Effector CD4-positive, alpha-beta T cell (primary cell): ENCODE measurements at places on chromosomes 13 and 19.

- no peak for DNase-seq
Observed at GRCh38 chr13:42720113-42720857, 61.1 kb upstream of the FAM216B start.

DNA sequence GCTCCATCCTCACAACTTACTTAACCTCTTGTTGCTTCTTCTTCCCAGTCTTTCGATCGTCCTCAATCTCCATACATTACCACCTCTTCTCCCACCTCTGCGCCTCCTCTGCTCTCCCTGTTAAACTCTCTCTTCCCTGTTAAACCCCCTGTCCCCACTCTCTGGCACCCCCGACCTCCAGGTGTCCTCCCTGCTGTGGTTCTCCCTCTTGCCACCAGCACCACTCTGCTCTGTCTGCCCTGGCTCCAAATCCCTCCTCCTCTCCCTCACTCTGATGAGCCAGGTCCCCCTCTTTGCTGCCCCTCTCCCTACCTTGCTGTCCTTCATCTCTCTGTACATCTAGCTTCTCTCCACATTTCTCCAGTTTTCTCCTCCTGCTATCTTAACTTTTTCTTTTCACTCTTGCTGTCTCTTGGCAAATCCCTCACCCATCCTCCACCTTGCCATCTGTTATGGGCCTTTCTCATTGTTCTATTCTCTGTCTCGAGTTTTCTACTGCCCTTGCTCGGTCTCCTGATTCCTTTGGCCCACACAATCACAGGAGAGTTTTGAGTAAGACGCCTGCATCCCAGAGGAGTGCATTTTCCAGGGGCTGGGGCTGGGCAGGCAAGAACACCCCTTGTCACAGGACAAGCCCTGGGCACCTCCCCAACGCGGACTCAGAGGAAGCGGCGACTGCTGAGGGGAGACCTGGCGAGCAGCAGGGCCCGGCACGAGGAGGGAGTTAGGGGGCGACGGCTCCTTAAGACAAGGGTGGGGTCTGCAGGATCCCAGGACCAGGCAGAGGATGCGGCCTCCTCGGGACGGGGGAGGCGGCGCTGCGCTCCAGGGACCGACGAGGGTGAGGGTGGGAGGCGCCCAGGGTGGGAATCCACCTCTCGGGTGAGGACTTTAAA, 21.4 kb upstream of the ERVV-1 start:
- DNase-seq, result no peak

DNA sequence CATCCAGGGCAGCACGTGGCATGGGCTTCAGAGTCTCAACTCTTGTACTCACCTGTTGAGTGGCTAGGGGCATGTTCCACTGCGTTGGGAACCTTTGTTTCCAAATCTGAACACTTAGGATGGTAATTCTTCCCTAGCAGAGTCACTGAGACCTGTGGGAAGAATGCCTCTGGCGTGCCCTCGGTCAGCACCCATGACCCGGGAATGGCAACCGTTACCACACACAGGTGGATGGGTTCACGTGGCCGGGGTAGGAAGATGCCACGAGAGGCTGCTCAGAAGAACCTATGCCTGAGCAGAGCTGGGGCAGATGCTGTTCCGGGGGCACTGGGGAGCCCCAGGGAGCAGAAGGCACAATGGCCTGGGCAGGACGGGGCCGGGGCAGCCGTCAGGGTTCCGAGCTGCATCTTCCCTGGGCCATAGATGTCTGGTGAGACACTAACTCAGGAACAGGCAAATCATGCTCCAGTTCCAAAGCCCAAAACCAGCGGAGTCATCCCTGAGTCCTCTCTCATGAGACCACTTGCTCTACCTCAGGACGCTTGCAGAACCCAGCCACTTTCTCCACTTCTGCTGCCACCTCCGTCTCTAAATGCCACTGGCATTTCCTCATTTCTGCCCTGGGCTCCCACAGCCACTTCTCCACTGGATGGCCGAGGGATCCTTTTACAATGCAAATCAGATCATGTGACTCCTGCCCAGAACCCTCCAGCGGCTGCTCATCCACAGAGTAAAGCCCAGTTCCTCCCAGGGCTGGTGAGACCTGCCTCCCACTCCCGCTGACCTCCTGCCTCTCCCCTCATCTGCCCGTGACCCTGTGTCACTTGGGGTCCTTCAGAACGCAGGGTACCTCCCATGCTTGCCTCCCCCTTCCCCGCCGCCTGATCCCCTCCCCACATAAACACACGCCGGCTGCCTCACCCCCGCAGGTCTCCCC, 36.7 kb downstream of the FAM124A start:
- DNase-seq, result no peak

DNA sequence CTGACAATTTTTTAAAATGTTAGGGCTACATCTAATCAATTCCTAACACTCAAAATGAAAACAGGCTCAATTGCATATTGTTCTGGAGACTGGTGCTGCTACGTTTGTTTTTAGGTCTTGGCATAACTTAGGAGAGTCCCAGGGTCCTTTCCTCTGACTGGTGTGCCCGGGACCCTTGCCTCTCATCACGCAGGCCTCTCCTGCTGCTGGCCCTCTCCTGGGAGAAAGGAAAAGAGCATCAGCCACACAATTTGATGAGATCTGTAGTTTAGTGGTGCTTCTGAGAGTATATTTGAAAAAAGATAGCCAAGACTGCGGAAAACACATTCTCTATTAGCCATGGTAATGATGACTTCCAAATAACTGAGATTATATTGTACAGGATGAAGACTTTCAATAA, 380.0 kb downstream of the KLF12 start:
- no peak for DNase-seq

DNA sequence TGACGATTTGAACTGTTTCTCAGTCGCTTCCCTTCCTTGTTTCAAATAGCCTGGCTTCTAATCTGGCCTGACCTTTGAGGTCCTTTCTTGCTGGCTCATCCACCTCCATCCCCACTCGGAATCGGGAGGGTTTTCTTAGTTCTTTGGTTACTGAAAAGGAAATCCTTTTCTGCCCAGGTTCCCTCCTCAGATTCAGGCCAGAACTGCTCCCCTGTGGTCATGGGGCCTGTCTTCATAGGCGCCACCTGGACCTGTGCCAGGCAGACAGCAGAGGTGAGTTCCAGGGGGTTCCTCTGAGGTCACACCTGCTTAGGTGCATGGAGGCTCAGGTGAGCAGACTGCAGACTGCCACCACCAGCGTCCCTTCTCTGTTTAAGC, 62.4 kb downstream of the AKAP11 start:
- no peak for DNase-seq

GRCh38 chr19:45050036-45050435, 11.2 kb downstream of the CLASRP start:
- no peak for DNase-seq
